Stimulated activated CD4-positive, alpha-beta T cell treated with anti-CD3 and anti-CD28 coated beads, Interleukin-4, amount 100 ng/mL, for 48 hours (primary cell): ENCODE measurements at places on chromosomes 1 and 21.
A peak's percentile ranks its signal among the peaks of the same experiment; 100 is the strongest.

- DNase-seq: no peak
Observed at GRCh38 chr21:45861156-45861870, 120.3 kb upstream of the COL6A1 start.

- DNase-seq: no peak
Observed at GRCh38 chr1:226845624-226846023, 24.8 kb upstream of the PSEN2 start.

GRCh38 chr1:212238552-212238951 lies 46.7 kb upstream of the PPP2R5A start:
- DNase-seq: no peak

DNA sequence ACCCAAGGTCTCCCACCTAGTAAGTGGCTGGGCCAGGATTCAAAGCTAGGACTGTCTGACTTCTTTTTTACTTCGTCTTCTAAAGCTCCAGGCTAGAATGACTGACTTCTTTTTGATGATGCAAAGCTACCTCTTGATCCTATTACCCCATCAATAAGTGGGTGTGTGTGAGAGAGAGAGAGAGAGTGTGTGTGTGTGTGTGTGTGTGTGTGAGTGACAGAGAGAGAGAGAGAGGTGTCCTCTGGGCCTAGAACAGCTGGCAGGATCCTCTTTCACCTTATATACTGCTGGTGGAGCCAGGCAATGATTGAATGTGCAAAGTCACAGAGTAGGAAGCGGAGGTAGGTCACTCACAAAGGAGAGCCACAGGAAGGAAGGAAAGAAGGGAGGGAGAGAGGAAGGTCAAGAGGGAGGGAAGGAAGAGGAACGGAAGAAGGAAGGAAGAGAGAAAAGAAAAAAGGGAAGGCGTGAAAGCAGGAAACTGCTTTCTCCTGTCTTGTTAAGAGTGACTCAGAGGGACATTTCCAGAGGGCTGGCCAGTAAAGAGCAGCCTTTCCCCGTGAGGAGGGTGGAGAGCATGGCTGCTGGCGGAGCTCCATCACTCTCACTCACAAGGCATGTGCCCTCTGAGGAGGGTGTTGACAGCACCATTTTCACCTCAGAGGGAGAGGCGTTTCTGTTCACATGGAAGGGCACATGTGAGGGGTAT lies 68.9 kb downstream of the CDC7 start:
- DNase-seq: no peak

- no peak for DNase-seq
Observed at GRCh38 chr1:33454646-33455282, 17.7 kb upstream of the ZSCAN20 start.

DNA sequence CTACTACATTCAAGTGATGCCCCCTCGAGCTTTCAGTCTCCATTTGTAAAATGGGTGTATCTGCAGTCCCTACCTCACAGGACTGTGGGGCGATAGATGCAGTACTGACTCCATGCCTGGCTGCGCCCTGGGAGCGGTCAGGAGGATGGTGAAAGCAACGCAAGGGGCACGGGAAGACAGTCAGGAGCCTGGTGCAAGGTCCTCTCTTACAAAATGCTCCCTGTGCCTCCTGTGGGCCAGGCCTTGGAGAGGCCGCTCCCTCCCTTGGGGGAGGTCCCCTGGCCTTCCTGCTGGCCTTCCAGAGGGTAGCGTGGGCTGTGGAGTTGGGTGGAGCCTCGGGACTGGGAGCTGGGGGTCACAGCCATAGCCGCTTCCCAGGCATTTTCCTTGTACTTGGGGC lies 21.6 kb downstream of the FAM151A start:
- no peak for DNase-seq

DNA sequence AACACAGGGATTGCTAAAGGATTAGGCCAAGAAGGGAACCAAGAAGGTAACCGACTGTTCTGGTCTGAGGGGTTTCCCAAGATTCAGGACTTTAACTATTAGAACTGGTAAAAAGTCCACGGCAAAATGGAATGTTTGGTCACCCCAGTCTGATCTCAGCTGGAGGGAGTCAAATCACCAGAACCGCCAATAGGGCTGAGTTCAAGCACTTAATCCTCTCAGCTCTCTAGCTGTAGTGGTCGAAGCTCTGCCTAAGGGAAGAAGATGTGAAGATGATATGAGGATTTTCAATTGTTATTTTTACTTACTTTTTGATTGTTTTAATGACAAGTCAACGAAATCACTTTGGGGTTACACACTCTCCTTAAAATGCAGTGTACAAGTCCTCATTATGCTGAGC lies 29.1 kb downstream of the F5 start:
- DNase-seq: no peak

- DNase-seq: peak; percentile 50
Observed at GRCh38 chr1:12617901-12618660, at the start of gene DHRS3. Gene DHRS3, minus strand, starts transcription at chr1:12618210. Its CDS starts 862 bp downstream, at chr1:12617348.

GRCh38 chr21:42336054-42336453 lies 14.7 kb downstream of the TFF2 start:
- DNase-seq: no peak

DNA sequence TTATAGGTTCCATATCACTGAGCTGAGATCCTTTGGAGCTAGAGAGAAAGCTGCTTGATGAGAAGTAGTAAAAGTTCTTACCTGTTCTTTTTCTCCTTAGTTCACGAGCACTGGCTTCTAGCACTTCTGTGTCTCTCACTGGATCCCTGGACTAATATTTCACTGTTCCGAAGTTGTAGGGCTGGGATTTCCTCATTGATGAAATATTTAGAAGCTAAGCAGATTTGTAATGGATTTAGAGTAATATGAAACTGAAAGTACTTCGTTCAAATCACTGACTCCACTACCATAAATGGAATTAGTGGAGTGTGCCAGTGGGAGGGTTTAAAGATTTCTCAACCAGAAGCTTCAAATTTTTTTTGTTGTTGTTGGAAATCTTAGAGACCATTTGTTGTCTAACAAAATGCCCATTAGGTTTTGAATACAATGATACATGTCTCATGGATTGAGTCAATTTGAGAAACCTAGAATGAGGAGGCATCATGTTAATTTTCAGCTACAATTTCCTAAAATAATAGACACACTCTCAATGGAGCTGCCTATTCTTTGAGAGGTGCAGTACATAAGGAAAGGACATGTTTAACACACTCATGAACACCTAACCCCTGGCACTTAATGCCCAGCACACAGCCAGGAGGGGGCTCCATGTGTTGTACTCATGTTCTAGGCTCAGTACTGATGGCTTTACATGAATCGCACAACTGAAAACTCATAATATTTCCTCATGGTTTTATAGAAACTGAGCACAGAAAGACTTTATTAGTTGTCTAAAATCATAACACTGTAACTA lies at the start of gene GBP1:
TSS of gene GBP1 (minus strand) at position 130 of the 790 bp plus-strand sequence. CDS start 1,974 bp downstream, outside the sequence.
- no peak for DNase-seq

GRCh38 chr1:171739656-171740055 lies 2.2 kb downstream of the VAMP4 start:
- DNase-seq: no peak

- DNase-seq: no peak
Observed at GRCh38 chr1:16410803-16411202, 26.4 kb downstream of the SPATA21 start.

DNA sequence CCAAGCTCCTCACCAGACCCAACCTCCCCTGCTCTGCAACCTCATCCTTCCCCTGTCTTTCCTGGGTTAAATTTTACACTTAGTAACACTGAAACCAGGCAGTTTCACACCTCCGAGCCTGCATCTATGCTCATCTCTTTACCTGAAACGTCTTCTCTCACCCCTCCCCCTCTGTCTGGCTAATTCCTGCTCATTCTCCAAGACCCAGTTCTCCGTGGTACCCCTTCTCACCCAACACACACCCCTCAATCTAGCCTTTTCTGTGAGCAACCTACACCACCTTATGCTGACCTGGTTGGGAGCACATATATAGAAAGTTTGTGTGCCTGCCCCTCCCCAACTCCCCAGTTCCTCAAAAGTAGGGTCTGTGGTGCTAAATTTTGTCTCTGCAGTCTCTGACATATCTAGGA lies 3.7 kb upstream of the KIAA1614 start:
- no peak for DNase-seq
